Activated naive CD4-positive, alpha-beta T cell treated with anti-CD3 and anti-CD28 coated beads, Interleukin-2, amount 50 U/mL, for 72 hours (primary cell): ENCODE measurements at places on chromosomes 1 and 21. TPM values are rescaled to one million over a fixed set of nuclear protein-coding genes. Genes with fewer than 3 reads are reported as not detected.

DNAJC6 gene
- total RNA-seq, result 0.91 TPM

PLPP3 gene
- total RNA-seq, result not detected

C1orf105 gene
- not detected for total RNA-seq

GRCh38 chr1:180151508-180151907, 3.2 kb upstream of the QSOX1 start:
- DNase-seq, result no peak

- DNase-seq, result no peak
Measured at GRCh38 chr1:29439615-29440014, 203.3 kb downstream of the PTPRU start.
